ENCODE measurements at places on chromosomes 7 and 10.

DNA sequence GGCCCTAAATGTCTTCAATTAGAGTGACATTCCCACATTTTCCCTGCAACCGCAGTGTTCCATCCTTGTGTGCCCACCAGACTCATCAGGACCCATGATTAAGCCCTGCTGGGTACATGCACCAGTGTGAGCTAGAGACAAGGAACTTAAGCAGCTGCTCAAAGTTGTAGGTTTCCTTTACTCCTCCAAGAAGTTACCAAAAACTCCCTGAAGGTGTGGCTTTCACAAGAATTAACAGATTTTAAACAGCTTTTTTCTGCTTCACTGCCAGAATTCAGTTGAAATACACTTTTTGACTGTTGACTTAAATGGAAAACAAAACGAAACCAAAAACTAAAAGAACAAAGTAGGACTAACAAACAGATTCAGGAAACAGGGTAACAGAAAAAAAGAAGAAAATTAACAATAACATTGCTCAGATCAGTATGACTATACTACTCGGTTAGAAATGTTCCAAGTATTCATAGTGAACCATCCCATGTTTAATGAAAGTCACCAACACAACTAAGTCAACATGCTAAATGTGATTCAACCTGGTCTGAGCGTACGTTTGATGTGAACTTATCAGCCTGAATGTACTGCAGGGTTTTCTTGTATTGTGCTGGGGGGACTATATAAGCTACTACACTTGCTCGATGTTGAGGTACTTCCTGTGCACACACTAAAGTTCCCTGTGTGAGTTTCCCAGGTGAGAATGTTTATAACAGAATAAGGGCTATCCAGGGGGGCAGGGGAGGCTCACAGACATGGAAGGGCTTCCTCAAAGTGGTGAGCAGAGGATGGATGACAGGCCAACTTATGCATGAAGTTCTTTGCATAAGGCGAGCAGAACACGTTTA lies 22.2 kb downstream of the SLC37A3 start:
- DNase-seq = no peak

GRCh38 chr7:157570531-157571200 lies 233.9 kb downstream of the DNAJB6 start:
- DNase-seq = peak; percentile 80

DNA sequence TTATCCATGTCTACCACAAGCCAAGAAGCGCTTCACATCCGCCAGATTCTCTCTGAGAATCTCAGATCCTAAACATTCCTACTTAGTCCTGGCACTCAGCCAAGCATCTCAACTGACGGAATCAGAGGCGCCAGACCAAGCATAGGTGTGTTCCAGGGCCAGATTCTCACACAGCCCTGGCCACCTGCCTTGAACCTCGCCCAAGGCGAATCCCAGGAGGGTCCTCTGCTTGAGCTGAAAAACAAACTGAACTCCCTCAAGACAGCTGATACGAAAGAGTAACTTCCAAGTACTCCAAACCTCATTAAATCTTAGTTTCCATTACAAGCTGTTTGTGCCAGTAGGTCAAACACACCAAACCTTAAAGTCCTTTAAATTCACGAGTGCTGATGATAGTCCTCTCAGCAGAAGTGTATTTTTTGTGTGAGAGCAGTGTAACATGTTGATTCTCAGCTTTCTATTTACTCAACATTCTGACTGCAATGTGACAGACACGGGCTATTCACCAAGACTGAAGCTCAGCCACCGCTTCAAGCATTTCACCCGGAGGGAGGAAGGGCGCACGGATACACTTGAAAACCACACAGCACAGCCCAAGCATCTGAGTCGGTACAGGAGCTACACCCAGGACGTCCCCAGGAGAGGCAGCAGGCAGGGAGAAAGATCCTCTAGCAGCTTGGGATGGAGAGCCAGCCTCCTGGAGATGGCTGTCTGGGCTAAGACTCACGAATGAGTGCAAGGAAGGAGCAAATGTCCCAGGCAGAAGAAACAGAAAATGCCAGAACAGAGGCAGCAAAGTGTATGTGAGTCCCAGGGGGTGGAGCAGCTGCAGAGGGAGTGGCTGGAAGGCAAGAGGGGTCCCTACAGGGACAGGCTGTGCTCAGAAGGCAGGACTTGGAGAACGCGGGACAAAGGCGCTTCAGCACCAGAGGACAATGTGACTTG lies 6.0 kb downstream of the PARD3 start:
- no peak for DNase-seq

DNA sequence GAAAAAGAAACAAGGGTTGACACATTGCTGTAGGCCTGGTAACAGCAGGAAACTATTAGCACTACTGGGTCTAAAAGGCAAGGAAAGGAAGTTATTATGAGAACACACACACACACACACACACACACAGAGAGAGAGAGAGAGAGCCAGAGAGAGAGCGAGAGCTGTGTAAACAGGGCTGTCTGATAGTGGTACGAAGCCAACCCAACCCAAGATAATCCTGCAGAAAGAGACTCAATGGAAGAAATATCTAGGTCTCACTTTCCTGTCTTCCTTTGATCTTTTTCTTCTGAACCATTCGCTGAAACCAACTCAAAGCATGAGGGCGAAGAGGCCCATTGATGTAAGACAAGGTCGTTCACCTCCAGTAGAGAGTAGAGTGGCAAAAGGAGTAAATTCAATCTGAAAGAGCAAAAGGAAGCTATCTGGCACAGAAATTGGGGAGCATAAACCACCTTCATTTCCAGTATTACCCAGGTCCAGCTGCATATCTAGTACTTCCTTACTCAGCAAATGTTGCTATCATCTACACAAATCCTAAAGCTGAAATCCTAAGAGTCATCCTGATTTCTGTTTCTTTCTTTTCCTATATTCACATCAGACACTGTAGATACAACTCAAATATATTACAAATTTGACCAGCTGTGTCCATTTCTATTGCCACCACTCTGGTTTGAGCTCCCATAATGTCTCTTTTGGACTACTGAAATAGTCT lies 110.2 kb downstream of the TMEM26 start:
- no peak for DNase-seq

DNA sequence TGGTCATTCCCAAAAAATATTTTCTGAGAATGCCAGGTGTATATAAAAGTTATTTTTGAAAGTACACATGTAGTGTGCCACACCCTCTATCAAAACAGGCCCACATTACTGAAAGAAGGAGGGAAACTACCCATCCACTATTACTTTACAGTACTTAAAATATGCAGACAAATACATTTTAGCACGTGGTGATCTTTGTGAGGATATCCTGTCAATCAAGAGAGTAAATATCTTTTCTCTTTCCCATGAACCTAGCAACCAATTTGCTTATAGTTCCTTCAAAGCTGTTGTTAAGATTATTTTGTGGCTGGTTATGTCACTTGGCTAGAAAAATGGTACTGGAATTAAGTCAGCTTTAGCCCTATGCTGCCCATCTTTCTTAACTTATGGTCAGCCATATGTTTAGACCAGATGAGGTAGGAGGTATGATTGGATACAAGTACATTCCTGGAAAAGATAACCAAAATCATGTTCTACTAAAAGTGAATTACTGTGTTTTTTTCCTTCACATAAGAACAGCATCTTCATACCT lies 70.1 kb downstream of the AUTS2 start:
- no peak for DNase-seq

DNA sequence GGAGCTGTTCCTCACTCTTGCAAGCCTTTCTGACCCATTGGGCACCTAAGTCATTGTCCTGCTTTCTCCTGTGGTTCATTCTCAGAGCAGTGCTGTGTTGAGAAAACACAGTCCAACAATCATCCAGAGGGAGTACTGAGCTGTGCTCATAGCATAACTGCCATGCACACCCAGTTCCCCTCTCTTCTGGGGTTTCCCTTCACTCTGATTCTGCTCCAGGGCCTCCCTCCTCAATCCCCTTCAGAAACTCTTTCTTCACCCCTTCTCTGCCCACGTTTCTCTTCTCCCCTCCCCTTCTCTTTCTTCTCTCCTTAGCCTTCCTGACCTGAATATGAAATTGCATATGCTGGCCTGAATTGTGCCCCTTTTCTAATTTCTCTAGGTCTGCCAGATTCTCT lies 155.8 kb downstream of the AOAH start:
- no peak for DNase-seq

- peak; percentile 94 for DNase-seq
These were observed 6.4 kb upstream of the MYL10 start for GRCh38 chr7:101635484-101635883.

DNA sequence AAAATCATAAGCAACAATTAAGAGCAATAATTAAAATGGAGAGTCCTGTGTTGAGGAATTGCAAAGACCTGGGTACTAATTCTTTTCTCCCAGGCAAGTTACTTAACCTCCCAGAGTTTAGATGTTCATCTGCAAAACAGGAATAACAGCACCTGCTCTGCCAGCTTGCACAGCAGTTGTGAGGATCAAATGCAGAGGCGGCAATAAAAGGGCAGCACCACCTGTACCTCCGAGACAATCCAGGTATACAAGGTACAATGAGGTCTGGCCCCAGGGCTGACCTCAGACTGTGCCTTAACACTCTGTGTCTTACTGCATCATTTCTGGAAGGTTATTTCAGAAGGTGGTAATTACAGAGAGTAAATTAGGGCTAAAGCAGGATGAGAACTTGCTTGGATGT lies 14.5 kb upstream of the FAM204A start:
- no peak for DNase-seq

DNA sequence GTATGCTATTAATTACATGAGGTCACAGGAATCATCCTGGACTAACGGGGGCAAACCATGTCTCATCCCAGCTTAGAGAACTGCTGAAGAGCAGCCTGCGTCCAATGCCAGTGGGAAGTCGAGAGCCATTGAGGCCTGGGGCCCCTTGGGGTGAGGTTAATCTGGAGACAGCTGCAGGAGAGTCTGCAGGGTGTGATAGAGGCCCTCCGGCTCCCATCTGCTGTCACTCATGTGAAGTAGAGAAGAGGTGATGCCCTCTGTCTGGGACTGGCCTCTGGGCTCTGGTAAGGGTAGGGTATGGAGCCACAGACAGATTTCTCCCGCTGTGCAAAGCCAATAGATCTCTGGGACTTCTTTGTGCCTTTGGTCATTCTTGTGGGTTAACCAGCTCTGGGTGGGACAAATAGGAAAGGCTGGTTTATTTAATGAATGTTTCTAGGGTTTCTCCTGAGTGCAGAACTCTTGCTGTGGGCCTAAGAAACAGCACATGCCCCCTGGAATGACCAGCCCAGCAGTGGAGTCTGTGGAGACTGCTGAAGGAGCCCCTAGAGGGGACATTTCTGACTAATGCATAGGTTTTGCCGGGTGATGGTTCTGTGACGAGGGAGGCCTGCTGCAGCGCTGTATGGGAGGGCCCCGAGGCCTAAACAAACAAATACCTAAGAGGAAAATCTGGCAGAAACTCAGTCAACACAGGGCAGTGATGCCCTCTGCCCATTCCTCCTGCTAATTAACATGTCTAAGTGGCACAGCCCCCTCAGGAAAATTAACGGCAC lies 34.5 kb downstream of the CRHR2 start:
- DNase-seq = no peak

DNA sequence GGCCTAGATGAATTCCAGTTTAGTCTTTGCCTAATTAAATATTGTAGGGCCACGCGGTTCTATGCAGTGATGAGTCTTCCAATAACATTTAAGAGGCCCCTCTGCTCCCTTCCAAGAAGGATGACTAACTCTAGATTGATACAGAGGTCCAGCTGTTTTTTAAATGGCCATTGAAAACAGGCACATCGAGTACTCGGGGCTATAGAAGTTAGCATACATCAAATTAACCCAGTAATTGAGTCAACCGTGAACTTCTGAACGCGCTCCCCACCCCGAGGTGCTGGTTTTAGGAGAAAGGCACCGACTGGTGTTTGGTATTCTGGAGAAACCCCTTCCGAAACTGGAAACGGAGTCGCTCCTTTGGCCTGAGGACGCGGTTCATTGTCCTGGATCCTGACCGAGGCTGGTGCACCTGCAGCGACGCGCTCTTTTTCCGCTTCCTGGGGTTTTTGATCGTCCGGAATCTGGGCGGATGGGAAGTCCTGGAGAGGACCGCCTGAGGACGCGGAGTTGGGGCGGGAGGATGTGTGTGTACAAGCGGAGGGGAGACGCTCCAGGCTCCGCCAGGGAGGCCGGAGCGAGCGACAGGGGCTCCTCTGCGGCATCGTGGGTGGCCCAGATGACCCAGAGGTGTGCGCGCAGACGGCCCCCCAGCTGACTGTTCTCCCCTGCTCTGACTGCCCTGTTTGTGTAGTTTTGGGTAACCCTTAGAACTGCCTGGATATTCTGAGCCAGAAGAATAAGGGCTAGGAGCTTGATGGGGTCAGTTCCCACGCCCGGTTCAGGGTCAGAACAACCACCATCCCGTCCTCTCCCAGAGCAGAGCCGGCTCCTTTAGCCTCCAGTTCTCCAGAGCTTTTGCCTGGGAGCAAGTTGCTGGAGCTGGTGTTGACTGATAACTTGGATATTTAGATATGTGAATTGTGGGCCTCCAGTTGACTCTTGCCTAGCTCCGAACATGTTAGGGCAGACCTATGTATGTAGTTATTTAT lies 711 bp downstream of the FAM221A start:
- DNase-seq = peak; percentile 63

GRCh38 chr10:121337427-121337826 lies 260.8 kb downstream of the FGFR2 start:
- DNase-seq = no peak

DNA sequence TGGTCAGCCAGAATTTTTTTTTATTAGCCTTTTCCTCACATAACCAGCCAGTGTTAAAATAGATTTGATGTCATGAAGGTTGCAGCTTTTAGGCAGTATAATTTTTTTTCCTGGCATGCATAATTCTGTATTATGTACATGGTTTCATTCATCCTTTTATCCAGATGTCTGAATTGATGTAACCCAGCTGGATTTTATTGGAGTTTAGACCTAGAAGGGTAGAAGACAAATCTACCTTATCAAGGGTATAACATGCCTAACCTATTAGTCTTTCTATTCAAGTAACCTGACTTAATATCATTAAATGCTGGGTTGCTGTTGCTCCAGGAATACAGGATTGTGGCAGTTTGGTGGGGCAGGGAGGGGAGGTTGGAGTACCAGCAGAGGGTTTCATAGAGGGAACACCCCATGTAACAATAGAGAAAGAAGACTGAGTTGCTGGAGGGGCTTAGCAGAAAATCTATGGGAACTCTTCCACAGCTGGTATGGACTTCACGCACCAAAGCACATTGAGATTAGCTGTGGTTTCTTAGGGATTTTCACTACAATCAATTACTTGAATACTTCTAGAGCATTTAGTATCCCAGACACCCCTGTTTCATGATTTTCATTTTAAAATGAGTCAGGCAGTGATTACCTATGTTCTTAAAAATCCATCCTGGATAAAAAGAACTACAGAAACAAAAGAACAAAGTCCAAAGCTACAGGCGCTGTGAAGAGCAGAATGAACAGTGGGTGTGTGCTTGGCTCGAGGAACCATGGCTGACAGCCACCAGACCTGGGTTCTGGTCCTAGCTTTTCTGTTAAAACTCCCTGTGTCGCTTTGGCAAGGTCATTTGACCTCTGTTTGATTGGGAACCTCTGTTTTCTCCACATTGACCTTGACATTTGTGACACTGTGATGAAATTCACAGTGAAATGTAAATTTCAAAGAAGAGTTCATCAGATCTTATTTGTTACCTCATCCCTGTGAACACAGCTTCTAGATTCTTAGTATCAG lies 93.5 kb downstream of the CREM start:
- no peak for DNase-seq

- peak; percentile 93 for DNase-seq
These were observed 58.1 kb downstream of the PRTFDC1 start for GRCh38 chr10:24894309-24894708.

GRCh38 chr7:92745241-92745640 lies 91.1 kb downstream of the CDK6 start:
- DNase-seq = no peak

- DNase-seq = peak; percentile 69
These were observed 11.8 kb downstream of the PODXL start for GRCh38 chr7:131544449-131545301.
